Skin of body (tissue), 3 donors: ENCODE measurements at places on chromosomes 13 and 19.

DNA sequence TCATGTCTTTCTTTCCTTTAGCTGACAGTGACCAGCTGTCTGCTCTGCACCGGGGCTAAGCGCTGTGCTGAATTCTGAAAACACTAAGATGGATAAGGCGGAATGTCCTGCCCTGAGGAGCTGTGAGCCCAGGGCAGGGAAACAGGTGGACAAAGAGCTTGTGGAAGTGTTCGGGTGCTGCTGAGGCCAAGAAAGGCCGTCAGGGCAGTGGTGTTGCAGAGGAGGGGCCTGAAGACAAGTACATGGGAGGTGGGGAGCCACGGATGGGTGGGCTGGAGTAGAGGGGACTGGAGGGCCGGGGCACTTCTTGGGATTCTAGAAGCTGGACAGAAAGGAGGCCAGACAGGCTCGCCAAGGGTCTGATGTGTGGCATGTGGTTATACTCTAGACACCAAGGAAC, 66.2 kb upstream of the GPR183 start:
- DNase-seq: no peak

DNA sequence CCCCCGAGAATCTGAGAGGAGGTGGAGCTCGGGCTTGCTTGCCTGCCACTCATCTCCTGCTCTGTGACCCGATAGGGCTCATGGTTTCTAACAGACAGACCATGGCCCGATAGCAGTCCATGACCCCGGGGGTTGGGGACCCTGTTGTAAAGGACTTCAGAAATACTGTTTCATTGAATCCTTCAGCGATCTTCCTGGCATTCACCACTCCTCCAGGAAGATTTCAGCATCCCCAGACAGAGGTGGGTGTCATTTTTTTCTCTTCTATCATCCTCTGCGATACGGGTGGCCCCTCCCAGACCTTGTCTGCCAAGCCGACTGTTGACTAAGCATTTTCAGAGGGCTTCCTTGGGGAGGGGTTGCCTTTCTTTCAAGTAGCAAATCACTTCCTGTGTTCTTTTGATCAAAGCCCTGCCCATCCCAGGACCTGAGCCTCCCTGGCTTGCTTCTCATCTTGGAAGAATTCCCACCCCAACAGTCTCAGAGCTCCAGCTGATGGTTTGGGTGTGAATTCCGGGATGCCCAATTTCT, 1.7 kb downstream of the MYO1F start:
- DNase-seq: no peak

GRCh38 chr19:38148337-38148736, 75.7 kb downstream of the DPF1 start:
- no peak for DNase-seq

GRCh38 chr19:2274931-2275535, 6.9 kb downstream of the PEAK3 start:
- DNase-seq: peak; percentile 57

- DNase-seq: no peak
These were observed 1714.4 kb downstream of the OLFM4 start for GRCh38 chr13:54742984-54743383.

DNA sequence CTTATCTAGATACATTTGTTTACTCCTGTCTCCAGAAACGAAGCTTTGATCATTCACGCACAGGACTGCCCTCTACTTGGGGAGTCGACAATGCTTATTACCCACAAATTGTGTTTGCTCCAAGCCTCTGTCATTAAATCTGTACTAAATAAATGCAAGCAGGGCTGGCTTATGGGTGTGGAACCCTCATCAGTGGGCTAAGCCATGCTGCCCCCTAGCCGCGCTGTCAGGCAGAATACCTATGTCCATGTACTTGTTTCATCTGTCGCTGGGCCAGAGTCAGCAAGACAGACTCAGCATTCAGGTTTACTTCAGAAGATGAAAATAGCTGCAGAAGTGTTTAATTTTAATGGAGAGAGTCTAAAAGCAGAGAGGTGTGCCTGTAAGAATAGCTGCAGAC, 110.0 kb upstream of the PRR20A start:
- DNase-seq: no peak

- peak; percentile 42 for DNase-seq
These were observed 52.6 kb upstream of the RCBTB2 start for GRCh38 chr13:48585456-48585840.

GRCh38 chr19:5148794-5149190, 179.9 kb downstream of the KDM4B start:
- no peak for DNase-seq

DNA sequence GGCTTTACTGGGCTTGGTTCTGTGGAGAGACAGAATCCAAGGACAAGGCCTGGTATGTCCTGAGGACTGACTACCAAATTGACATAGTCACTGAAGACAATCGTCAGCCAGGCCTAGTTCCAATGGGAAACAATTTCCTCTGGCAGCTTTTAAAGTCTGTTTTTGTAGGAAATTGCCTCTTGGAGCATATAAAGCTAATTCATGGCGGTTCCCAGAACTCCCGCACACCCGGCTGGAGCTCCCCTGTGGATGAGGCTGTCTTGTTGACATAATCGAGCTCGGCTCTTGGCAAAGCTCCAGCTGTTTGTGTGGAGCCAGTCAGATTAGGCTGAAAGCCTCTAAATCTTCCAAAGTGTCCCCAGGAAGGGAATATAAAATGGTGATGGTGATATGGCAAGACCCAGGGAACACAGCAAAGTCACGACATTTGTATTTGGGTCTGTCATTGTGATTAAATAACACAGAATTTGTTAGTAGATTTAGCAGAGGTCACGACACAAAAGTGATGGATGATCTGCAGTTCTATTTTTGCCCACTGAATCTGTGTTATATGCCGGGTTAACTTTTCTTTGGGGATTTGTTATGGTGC, 395.0 kb downstream of the PCDH9 start:
- peak; percentile 12 for DNase-seq

GRCh38 chr19:48332662-48333466, 7.5 kb downstream of the EMP3 start:
- DNase-seq: peak; percentile 96

- DNase-seq: no peak
These were observed 112.5 kb downstream of the SOX1 start for GRCh38 chr13:112179421-112179820.

GRCh38 chr13:67353031-67353430, 122.9 kb upstream of the PCDH9 start:
- DNase-seq: no peak

DNA sequence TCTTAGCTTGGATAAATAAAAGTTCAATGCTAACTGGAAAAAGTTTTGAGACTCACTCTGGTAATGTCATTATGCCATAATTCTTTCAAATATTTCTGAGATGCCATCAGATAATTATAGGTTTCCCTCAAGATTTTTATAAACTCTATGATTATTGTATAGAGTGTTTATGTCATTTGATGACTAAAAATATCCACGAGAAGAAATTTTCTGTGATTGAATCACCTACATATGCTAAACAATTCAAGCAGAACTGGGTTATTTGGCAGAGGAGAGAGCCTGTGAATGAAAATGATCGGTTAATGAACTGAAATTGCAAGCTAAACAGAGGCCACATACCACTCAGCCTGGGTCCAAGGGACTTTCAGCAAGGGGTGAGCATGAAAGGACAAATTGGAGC, 92.6 kb upstream of the TSC22D1 start:
- DNase-seq: no peak

- no peak for DNase-seq
These were observed 47.0 kb upstream of the FLT1 start for GRCh38 chr13:28541966-28542365.

DNA sequence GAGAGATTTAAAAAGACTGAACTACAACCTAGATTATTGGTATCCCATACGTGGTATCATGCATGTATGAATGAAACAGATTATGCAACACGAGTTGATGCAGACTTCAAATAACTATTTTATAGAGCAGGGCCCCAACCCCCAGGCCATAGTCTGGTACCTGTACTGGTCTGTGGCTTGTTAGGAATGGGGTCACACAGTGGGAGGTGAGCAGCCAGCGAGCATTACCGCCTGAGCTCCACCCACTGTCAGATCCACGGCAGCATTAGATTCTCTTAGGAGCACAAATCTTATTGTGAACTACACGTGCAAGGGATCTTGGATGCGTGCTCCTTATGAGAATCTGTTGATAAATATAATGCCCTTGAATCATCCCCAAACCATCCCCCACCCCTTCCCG, 320.2 kb downstream of the TBC1D4 start:
- DNase-seq: no peak

DNA sequence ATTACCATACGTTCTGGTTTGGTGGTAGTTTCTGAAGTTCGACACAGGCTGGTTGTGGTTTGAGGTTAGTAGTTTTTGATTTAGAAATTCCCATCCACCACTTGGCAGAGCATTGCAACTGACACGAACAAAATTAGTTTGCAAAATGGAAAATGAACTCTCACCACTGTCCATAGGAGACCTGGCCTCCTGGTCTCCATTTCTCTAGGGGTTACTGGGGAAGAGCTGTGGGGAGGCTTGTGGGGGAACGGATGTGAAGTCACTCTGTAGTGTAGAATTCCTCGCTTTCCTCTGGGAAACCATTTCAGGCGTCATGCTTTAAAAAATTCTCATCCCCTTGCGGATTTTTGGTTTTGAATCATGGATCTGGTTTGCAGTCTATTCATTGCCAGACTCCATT, 321.5 kb upstream of the MAB21L1 start:
- DNase-seq: peak; percentile 48

DNA sequence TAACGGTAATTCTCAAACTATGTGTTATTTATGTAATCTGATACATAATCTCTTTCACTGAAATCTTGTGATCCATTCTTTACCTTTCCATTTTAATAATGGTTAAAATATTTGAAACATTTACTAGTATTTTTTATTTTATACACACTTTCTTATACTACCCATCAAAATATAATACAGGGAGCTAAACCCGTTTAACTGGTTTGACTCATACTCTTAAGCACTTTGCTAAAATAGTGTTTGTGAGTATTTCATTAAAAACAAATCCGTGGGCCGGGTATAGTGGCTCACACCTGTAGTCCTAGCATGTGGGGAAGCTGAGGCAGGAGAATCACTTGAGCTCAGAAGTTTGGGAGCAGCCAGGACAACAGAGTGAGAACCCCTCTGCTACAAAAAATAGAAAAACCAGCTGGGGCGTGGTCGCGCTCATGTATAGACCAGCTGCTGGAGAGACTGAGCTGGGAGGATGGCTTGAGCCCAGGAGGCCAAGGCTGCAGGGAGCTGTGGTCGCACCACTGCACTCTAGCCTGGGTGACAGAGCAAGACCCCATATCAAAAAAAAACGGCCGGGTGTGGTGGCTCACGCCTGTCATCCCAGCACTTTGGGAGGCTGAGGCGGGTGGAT, 43.8 kb upstream of the DCUN1D2 start:
- DNase-seq: no peak
